GM12892 (cell line): ENCODE measurements at places on chromosomes 11 and 22.

GRCh38 chr11:48005136-48005535, 24.8 kb downstream of the PTPRJ start:
- no peak for DNase-seq

DNA sequence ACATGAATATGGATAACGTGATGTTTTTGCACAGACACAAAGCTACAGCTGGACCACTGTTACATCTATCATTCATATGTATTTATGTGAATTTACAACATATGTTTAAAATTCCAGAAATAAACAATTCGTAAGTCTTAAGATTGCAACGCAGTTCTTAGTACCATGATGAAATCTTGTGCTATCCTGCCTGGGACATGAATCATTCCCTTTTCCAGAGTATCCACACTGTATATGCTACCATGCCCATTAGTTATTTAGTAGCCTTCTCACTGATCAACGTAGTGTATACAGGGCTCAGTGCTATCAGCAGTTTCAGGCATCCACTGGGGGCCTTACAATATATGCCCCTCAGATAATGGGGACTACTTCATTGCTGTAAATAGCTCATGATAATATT, 4.3 kb downstream of the ATL3 start:
- DNase-seq = no peak

DNA sequence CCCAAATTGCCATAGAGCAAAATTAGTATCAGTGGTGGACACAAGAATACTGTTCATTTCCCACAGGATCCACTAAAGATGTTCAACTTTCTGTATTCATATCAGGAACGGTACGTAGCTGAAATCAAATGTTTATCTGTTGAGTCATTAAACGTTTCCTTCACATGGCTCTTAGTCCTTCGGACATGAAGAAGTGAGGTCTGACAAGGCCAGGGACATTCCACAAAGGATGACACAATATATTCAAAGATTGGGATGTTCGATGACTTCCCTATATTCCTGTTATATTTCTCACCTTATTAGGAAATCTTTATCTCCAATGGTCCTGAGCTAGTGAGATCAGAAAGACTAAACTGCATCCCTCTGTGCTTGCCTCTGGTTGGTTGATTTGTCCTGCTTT, 129.0 kb downstream of the ETS1 start:
- no peak for DNase-seq

DNA sequence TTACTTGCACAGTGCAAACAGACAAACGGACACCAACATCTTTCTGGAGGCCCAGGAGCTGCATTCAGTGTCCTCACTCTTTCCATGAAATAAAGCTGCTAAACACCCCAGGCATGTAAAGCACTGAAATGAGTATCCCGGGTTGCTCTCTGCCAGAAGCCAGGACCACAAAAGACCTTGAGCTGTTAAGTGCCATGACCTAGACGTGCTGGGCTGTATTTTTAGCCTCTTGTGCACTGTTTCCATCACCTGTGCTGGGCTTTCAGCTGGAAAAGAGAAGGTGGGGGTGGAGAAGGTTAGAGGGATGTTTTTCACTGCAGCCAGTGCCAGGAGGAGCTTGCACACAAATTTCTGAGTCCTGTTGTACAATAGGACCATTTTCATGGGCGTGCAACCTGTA, 3.4 kb upstream of the KREMEN1 start:
- no peak for DNase-seq

- DNase-seq = no peak
Measured at GRCh38 chr11:73622926-73623593, 23.3 kb upstream of the PLEKHB1 start.

- DNase-seq = no peak
Measured at GRCh38 chr11:112195951-112196351, 20.6 kb downstream of the BCO2 start.

GRCh38 chr11:78535027-78535426, 39.6 kb downstream of the NARS2 start:
- no peak for DNase-seq

GRCh38 chr22:37697538-37697835, 639 bp downstream of the TRIOBP start:
- DNase-seq = no peak

GRCh38 chr11:115452241-115452640, 52.0 kb downstream of the CADM1 start:
- no peak for DNase-seq

DNA sequence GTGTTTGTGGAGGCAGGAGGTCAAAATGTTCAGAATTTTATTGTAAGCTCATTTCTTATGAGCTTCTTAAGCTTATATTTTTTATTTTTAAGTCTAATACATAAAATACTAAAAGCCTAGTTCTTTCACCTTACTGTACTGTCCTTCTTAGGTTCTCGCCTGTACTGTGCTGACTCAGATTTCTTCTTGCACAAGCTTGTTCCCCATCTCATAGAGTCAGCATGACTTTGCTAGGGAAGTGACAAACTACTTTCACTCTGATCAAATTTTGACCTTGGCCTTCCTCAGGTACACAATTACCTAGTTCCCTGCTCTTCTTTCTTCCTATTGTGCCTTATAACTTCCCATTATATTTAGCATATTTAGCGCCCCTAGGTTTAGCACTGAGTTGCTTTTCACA, 81.5 kb downstream of the STK33 start:
- DNase-seq = no peak

DNA sequence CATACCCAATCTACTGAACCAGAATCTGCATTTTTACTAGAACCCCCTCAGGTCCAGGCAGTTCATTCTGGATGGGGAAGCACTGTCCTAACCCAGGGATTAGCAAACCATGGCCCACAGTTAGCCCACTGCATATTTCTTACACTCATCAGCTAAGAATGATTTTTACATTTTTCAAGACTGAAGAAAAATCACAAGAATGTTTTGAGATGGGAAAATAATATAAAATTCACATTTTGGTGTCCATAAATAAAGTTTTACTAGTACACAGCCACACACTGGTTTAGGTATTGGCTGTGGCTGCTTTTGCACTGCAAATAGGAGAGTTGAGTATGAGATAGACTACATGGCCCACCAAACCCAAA, 59.4 kb downstream of the PPFIBP2 start:
- no peak for DNase-seq

DNA sequence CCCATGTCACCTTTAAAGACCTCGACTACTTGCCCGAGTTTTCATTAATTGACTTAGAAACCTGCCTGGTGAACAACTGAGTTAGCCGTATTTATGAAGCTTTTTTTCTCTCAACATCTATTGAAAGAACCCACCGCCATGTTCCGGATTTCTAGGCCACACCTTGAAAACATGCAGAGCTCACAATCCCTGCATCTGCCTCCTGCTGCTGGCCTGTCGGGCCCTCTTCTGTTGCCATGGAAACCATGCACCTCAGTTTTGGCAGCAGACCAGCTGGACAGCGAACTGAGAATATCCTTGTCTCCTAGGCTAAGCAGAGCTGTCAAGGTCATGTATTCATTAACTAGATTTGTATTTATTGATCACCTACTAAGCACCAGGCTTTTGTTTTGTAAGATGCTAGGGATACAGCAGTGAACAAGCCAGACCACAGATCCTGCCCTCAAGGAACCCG, 4.3 kb upstream of the PATZ1 start:
- no peak for DNase-seq

DNA sequence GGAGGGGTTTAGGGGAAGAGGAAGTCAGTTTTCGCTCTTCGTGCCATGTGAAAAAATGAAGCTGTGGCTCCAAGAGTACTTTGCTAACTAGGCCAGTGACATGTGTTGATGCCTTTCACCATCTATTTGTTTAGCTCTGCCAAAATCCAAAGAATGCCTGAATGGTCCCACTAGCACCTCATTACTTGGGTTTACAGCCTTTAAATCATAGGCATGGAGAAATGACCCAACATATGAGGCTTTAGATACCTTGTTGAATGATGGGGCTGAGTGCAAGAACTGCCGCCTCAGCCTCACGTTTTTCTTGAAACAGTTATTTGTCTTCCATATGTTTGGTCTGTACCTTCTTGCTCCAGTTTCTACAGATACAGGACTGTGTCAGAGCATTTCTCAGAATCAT, 8.3 kb downstream of the RBM4 start:
- DNase-seq = no peak

DNA sequence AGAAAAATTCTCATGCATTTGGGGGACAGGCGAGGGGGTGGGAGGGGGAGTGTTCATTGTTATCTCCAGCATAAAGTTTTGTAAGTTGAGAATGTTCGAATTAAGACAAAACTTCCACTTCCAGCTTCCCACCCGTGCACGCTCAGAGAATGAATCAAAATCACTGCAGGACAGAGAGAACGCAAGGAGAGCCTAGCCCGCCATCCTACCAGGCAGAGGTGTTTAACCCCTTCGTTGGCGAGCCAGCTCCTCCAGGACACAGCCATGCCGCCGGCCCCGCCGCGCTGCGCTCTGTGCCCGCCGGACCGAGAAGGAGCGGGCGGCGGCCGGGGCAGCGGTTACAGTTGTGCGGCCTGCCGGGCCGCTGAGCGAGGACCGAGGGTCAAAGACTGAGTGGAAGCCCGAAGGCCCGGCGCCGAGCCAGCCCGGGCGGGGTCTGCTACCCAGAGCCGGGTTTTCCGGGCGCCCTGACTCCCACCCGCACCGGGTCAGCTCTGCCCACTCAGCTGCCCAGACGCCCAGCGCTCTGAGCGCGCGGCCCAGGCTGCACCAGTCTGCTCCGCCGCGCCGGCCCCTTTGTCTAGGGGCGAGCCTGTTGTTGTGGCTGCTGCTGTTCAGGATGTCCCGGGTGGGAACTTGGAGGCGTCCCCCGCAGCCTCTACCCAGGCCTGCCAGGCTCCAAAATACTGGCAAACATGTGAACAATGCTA, at the start of gene NOX4:
Gene NOX4 (minus strand): TSS at position 395 of the 710 bp plus-strand sequence. CDS start 129 bp downstream, at position 266.
- DNase-seq = no peak

DNA sequence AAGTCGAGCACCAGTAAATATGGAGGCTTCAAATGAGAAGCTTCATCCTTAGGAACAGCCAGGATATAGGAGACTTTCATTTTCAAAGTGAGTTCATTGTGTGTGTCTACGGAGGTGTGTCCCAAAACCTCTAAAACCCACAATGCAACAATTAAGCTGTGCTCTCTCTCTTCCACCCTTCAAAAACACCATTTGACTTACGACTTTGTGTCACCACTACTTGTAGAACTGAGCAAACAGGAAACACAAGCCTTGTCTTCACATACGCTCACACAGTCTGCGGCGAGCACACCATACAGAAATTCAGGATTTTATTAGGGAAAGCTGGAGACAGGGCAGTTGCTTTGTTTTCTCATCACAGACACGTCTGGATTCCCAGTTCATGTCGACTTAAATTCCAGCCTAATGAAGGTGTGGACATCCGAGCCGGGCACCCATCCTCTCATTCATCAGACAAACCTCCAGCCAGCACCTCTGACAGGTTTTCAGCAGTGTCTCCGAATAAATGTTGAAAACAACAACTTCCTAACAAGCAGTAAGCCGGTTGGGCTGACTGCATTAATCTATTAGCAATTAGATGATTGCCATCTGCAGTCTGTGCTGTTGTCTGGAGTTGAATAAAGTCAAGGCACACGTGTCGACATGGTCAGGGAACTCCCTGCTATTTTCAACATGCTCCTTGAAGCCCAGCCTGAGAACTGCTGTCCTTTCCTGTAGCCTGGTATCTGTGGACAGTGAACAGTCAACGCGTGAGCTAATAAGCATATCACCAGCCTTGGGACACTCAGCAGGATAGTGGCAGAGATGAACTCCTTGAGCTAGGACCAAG, 1411.1 kb downstream of the BRD1 start:
- DNase-seq = no peak

DNA sequence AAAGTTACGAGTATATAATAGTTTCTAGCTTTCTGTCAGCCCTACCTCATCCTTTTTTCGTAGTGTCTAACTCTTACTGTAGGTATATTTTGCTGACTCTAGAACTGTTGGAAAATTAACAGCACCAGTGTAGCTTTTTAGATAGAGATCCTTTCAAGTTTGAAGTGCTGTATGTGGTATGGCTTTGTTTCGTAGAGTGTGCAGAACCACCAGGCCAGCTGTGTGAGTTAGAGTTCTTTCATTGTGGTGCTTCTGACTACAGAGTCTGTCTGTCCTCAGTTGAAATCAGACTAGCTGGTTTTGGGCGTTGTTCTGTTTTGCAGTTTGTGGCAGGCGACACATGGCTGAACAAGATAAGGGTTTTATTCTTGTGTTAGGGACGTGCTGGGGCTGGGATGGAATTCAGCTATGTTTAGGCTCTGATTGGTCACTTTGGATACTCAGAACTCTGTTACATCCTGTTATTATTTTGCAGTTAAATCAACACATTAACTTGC, 3.2 kb downstream of the ARHGEF12 start:
- DNase-seq = no peak

DNA sequence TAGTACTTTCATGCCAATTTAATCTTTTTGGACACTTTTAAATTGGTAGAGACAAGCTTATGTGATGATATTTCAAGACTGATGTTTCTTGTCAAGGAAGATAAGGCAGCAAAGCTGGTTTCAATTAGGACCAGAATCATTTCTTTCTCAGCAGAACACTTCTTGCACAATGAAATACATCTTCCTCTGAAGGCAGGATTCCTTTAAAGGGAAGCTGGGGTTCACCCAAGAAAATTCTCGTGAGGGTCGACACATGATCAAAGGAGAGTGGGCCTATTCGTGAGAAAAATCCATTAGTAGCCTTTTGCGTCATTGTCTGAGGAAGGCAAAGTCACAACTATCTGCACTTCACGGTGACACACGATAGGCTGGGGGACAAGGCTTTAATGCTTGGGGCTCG, 17.6 kb downstream of the TTC12 start:
- DNase-seq = no peak

DNA sequence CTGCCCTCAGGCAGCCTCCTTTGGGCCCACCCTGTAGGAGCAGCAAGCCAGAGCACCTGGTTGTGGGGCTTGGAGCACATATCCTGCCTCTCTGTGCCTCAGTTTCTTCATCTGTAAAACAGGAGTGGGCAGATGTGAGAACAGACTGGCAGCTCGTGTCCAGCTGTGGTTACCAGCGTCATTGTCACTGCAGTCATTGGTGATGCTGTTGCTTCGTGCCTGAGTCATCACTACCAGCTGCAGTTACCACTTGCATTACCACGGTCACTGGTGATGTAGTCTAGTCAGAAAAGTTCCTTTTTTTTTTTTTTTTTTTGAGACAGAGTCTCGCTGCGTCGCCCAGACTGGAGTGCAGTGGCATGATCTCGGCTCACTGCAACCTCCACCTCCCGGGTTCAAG, 20.4 kb downstream of the RSPH14 start:
- no peak for DNase-seq

- no peak for DNase-seq
Measured at GRCh38 chr11:131614631-131615030, 244.2 kb downstream of the NTM start.
